ENCODE measurements at places on chromosomes 4 and X.

DNA sequence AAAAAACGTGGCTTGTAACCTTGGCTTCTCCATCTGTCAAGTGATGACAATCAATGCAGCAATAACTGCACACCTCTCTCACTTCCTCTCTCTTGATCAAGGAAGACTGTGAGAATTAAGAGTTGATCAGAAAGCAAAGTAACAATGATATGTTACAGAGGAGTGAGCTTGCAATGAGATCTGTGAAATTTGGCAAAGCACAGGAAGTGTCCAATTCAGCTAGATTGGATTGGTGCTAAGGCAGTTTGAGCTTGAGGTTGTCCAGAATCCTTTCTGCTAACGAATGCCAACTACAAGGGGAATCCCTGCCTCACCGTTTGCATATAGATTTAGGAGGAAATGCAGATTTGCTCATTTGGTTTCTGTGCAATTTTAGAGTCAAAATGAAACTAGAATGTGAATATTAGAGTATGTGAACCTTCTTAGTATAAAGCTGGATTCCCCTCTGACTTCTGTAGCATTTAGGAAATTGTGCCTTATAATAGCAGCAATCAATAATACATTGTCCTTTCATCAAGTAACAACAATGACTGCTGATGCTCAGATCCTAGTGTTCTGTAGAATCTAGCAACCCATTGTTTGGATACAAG lies 346.4 kb downstream of the PTTG2 start:
- no peak for DNase-seq

DNA sequence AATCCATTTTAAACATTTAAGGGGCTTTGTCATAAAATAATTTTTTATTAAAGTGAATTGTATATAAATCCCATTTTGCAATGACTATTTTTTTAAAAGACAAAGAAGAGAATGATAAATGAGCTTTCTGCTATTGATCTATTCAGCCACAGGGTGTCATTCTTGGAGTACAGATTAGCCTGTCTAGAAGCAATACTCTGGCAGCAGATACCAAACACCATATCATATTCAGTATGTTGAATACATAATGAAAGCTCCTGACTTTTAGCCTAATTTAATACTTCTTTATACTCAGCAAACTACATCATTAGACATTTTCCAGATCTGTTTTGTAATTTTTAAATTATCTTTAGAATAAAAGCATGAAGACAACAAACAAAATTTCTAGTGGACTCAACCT lies 496.3 kb downstream of the PDGFC start:
- peak; percentile 78 for DNase-seq

DNA sequence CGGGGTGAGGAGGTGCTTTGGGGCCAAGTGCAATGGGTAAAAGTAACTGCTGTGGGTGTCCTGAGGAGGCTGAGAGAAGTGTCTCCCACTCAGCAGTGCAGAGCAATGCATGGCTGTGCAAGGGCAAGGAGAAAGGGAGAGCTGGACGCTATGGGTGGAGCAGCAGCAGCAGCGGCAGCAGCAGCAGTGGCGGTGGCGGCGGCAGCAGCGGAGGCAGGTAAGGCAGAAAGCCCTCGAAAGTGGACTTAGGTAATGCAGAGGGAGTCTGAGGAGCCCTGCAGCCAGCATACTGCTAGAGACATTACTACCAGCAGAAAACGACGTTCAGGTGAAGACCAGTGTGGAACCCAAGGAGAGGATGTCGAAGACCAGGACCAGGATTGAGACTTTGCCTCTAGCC lies 82.1 kb downstream of the NYX start:
- no peak for DNase-seq

GRCh38 chr4:75686346-75686745 lies 13.1 kb upstream of the G3BP2 start:
- no peak for DNase-seq

DNA sequence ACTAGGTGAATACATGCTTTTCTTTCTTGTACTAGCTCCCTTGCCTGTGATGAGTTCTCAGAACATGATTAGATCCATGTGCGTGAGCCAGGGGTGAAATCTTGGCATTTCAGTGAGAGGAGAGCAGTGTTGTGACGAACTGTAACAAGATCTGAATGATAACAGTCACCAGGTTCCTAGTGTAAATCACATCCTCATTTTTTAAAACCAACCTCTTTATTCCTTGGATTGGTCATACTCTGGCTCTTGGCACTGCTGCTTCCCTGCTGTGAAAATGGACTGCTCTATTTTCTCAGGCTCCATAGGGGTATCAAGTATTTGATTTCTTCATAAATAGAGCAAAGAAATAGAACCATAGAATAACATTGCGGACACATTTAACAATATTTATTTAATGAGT lies 206.3 kb downstream of the SLC4A4 start:
- DNase-seq = peak; percentile 94

DNA sequence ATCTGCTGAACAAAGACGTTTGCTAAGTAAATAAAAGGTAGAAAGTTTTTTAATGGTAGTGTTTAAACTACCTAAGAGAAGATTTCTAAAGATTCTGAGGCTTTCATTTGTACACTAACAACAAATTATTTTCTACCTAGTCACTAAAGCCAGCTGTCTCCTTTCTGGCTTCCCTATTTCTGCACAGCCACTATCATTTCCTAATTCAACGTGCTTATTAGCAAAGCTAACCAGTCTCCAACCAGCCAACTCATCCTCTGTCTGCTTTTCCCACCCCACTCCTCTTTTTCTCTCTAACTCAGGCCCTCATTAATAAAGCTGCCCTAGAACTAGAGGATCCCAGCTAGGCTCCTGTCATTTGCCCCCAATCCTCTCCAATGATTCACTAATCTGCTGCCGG lies 118.2 kb downstream of the ZNF827 start:
- DNase-seq = no peak

- DNase-seq = peak; percentile 24
Measured at GRCh38 chr4:73127839-73128453, 58.4 kb upstream of the COX18 start.

- no peak for DNase-seq
Measured at GRCh38 chrX:21806691-21807090, 32.7 kb upstream of the MBTPS2 start.

All from fibroblast of skin of scalp (primary cell).